ENCODE measurements at places on chromosomes 4 and X. TPM values are rescaled to one million over a fixed set of nuclear protein-coding genes. Genes with fewer than 3 reads are reported as not detected.

DNA sequence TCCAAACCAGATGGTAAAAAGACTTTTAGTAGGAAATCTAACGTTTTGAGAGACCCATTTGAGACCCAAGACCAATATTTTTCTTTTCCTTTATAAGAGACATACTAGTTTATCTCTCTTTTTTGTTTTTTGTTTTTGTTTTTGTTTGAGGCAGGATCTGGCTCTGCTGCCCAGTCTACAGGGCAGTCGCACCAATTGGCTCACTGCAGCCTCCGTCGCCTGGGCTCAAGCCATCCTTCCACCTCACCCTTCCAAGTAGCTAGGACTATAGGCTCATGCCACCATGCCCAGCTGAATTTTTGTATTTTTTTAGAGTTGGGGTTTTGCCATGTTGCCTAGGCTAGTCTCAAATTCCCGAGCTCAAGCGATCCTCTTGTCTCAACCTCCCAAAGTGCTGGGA lies 77.2 kb upstream of the FHDC1 start:
- no peak for DNase-seq

DNA sequence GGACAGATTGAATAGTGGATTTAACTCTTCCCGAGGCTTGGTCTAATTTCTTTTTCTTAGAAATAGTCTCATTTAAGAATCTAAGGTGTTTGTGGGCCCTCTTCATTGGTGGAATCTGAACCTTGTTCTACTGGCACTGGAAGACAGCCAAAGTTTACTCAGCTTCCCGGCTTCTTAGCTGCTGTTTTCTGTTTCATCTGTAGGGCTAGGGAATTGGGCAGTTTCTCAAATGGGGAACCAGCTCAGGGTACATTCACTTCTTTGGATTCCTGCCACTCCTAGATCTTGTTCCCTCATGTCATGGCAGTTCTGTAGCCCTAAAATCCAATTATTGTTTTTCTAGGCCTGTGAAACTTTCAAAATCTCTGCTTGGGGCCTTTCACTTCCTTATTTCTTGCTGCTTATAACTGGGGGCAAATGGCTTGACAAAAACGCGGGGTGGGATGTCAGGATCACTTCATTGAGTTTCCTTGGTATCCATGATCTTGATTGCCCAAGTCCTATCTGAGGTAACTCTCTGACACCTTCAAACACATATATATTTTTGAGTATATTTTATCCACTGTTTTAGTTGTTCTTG lies 985.0 kb downstream of the C4orf33 start:
- no peak for DNase-seq

The RBM3 gene
- 202 TPM for total RNA-seq

The LIN54 gene
- 59.1 TPM for total RNA-seq

GRCh38 chr4:153521478-153521877 lies 55.3 kb downstream of the TMEM131L start:
- peak; percentile 68 for DNase-seq

The VCX gene
- total RNA-seq: not detected

DNA sequence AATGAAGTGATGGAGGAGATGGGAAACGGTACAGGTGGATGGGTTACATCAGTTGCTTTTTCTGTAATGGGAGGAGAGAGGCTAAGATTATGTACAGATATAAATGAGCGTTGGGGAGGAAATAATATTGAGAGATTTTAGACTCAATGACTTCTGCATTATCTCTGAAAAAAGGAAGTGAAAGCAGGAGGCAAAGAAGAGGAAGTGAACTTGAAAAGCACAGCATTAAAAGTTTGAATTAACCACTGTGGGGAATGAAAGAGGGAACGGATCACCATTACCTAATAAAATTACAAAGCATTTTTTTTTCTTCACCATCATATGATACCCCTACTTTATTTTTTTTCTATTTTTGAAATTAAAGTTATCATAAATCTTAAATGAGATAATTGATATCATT lies 1025.5 kb downstream of the RPA4 start:
- peak; percentile 79 for DNase-seq

- no peak for DNase-seq
Measured at GRCh38 chrX:127558811-127559210, 493.4 kb downstream of the ACTRT1 start.

- no peak for DNase-seq
Measured at GRCh38 chrX:115553171-115553570, 7.8 kb upstream of the PLS3 start.

GRCh38 chrX:88439935-88440334 lies 307.1 kb upstream of the CPXCR1 start:
- DNase-seq: no peak

- DNase-seq: no peak
Measured at GRCh38 chr4:165204462-165204830, 2.9 kb upstream of the KLHL2 start.

- DNase-seq: no peak
Measured at GRCh38 chrX:130716781-130717413, 186.1 kb downstream of the ENOX2 start.

GRCh38 chr4:111639876-111640275 lies 505.4 kb upstream of the FAM241A start:
- no peak for DNase-seq

The GAGE12H gene
- not detected for total RNA-seq

The CD40LG gene
- total RNA-seq: not detected

- peak; percentile 80 for DNase-seq
Measured at GRCh38 chr4:41281038-41281634, 24.4 kb downstream of the UCHL1 start.

The PRRG1 gene
- not detected for total RNA-seq

DNA sequence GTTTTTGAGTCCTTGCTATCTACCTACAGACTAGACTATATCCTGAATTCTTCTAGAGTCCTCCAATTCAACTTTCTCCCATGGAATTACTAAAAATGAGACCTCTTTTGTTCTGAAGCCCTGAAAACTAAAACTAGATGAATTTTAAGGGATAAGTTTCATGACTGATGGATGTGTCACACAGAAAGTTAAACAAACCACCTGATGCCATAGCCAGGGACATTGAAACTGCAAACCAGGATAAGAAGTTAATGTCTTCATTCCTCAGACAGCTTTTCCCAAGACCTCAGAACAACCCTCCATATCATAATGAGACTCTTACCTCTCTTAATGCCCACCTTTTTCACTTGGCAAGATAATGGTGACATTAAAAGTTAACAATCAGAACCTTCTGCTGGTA lies 81.5 kb upstream of the PTPN13 start:
- DNase-seq: no peak

GRCh38 chr4:2785613-2786012 lies 7.3 kb upstream of the SH3BP2 start:
- DNase-seq: peak; percentile 89

DNA sequence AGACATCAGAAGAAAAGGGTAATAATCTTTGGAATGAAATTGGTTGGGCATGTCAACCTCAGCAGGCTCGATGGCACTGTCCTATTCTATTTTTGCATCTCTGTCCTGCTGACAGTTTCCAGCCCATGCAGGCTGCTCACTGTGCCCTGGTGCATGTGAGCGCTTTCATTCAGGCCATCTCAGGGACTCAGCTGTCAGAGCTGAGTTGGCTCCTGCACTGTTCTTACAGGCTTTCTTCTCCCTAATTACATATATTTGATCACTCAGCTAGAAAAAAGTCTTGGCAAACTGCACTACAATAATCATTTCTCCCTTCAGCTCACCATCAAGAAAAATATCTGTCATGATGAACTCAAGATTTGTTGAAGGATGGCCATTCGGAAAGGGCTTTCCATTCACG lies 84.7 kb downstream of the RASL11B start:
- DNase-seq: no peak

DNA sequence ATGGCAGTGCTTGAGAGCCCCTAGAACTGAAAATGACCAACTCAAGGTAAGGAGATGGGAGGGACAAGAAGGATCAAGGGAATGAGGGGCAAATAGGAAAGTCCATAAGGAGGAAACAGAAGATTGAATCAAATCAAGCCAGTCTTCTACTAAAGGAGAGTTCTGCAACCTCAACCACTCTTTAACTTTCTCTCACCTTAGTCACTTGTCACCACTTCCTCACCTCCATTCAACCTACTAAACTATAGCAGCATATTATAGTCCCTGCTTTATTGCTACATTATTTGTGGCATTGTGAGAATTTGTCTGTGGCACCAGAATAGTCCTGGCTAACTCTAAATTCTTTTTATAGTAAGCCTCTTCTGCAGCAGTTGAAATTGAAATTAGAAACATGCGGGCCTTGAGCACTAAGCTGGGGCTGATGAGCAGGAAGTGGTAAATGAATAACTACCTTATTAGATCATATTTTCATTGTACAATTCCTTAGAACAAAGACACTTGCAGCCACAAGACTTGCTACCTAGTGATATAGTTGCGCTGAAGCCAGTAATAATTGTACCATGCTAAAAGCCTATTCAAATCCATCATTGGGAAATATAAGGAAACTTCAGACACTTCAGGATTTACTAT lies 336.9 kb downstream of the ZNF674 start:
- DNase-seq: no peak

The MAGEA12 gene
- not detected for total RNA-seq

- DNase-seq: no peak
Measured at GRCh38 chrX:11557120-11557519, 108.6 kb downstream of the ARHGAP6 start.

DNA sequence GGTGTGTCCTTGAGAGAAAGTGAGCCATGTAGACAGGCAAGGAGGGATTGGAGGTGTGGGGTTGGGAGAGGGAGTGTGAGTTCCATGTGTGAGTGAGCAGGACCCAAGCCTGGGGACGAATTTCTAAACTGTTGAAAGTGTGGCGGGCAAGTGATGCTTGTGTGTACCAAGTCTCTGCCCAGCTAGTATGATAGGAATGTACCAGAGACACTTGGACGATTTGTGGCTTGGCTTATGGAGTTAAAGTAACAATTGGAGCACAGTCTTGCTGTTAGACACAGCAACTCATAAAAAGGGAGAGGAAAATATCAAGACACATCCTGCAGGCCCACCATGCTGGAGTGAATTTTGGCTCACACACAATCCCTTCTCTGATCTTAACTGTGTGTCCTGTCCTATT lies 8.5 kb downstream of the PTTG2 start:
- DNase-seq: no peak

DNA sequence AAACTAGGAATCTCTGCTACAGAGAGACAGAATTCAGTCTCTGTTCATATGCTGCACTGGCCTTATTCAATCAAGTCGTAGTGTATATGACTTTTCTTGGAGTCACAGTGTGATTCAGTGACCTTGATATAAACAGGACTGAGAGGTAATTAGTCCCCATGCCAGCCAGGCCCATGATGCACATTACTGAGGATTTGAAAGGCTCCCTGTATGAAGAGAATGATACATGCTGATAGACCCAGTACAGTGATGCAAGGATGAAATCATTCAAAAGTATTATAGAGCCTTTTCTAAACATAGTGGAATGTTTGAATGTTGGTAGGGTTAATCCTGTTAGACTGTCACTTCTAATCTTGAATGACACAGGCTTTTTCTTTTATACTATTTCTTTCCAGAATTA lies 34.1 kb downstream of the ANXA3 start:
- DNase-seq: no peak

The TAF7L gene
- not detected for total RNA-seq

DNA sequence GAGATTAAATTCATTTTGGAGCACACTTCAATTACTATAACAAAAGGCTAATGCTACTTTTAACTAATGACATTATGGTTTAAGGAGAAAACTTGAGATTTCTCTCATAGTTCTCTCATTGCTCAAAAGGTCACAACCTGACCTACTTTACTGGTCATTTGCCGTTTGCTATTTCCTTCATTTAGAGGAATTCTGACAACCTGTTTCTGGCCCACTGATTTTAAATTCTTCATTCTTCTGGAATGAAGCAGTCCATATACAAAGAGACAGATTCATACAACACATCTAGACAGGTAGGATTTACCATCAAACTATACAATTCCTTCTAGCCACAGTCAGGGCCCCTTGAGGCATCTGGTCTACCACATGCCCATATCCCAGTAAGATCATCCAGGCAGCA lies 14.2 kb downstream of the RNF150 start:
- DNase-seq: no peak

GRCh38 chr4:33060674-33061542 lies 2340.7 kb downstream of the PCDH7 start:
- DNase-seq: peak; percentile 41

GRCh38 chrX:20144491-20144890 lies 2.9 kb upstream of the EIF1AX start:
- peak; percentile 6 for DNase-seq

DNA sequence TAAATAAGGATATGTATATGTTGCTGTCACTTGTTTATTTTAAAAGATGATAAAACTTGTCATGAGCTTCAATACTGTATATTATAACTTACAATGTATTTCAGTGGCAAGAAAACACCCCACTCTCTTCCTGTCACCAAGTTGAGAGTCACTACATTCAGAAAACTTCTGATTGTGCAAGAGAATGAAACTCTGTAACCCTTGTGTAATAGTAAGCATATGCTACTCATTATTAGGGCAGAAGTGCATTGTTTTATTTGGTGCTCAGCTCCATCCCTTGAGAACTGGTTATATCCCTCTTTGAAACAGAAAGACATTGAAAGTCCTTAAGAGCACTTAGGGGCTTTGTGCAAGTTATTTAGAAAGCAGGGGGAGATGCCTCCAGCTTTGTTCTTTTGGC lies 594.5 kb downstream of the ARAP2 start:
- DNase-seq: no peak

The DUSP21 gene
- total RNA-seq: not detected

The ZRSR2 gene
- 14.0 TPM for total RNA-seq

The SLC9B1 gene
- 3.3 TPM for total RNA-seq

DNA sequence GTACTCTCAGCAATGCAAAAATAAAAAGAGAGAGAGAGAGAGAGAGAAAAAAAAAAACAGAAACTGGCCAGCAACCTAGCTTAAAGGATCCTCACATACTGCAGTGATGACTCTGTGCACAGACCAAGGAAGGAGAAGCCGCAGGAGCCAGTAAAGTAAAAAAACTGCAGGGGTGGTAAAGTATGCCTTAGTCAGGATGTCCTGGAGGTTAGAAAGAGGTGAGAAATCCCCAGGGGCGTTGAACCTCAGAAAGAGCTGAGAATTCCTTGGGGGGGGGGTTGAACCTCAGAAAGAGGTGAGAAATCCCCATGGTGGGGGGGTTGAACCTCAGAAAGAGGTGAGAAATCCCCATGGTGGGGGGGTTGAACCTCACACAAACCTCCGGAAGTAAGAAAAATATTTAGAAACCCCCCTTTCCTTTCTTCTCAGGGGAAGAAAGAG lies 48.0 kb downstream of the MAGEA9 start:
- DNase-seq: no peak

- DNase-seq: no peak
Measured at GRCh38 chr4:6465955-6466354, 6.5 kb downstream of the PPP2R2C start.

GRCh38 chr4:107854356-107855022 lies 29.8 kb downstream of the SGMS2 start:
- no peak for DNase-seq

The GPR173 gene
- 8.7 TPM for total RNA-seq

The GPR78 gene
- not detected for total RNA-seq

- DNase-seq: peak; percentile 87
Measured at GRCh38 chr4:86359944-86360478, at the start of gene MAPK10. TSS of gene MAPK10 (minus strand) at chr4:86360053.

DNA sequence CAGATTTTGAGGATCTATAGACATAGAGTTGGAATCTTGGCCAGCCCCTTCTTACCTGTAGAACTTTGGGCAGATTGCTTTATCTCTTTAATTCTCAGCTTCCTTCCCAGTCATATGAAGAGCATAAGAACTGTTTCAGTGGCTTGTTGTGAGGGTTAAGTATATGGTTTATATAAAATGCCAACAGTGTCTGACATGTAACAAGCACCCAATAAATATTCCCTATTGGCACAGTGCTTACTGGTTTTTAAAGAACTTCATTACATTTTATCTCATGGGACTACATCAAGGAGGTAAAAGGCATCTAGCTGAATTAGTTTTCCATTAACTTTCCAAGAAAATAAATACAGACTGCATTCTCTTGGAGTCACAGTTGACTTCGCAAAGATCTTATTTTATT lies 106.7 kb upstream of the LIMCH1 start:
- no peak for DNase-seq

- DNase-seq: no peak
Measured at GRCh38 chr4:175376287-175376977, 435.6 kb downstream of the GPM6A start.

All from OCI-LY7 (cell line).